HuH-7 (cell line): ENCODE measurements at places on chromosomes 4 and X.

GRCh38 chrX:123976706-123977316 is 15.3 kb downstream of the STAG2 start:
- DNase-seq: peak; percentile 15

- DNase-seq: no peak
Observed at GRCh38 chr4:142406499-142406835, 439.6 kb downstream of the INPP4B start.

- DNase-seq: no peak
Observed at GRCh38 chr4:1611501-1611870, 72.6 kb downstream of the FAM53A start.

- no peak for DNase-seq
Observed at GRCh38 chrX:107700317-107700774, 72.0 kb downstream of the PRPS1 start.

DNA sequence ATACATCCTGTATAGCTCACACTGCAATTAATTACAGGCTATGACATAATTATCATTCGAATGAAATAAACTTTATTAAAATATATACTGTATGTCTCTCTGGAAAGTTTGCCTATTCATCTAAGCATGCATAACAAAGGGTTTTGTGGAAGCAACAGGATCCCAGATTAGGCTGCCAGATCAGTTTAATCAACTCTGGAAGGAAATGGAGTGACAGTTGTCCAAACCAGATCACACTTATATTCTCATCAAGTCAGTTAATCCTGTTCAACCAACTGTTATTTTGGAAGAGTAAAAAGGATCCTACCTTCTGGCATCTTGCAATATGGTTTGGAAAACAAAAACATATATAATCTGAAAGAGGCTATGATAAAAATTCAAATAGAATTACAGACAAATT is 312.2 kb downstream of the FAT4 start:
- no peak for DNase-seq

- DNase-seq: no peak
Observed at GRCh38 chr4:135244056-135244455, 1042.5 kb upstream of the PABPC4L start.
